Stimulated activated CD4-positive, alpha-beta T cell treated with anti-CD3 and anti-CD28 coated beads, TNF-alpha, amount 100 ng/mL, for 48 hours (primary cell): ENCODE measurements at places on chromosomes 6 and 20.

- no peak for DNase-seq
These were observed 13.6 kb downstream of the HEBP2 start for GRCh38 chr6:138417493-138418117.

GRCh38 chr20:20395903-20396568 lies 28.1 kb downstream of the INSM1 start:
- DNase-seq = no peak

GRCh38 chr20:62481425-62482145 lies 5.8 kb upstream of the GATA5 start:
- DNase-seq = no peak

GRCh38 chr6:132505158-132505557 lies 7.8 kb downstream of the STX7 start:
- no peak for DNase-seq

- no peak for DNase-seq
These were observed 108.6 kb upstream of the DUSP22 start for GRCh38 chr6:183668-184067.

- no peak for DNase-seq
These were observed 29.9 kb downstream of the RAB44 start for GRCh38 chr6:36727505-36728021.

GRCh38 chr6:52736145-52736544 lies 27.1 kb downstream of the GSTA2 start:
- DNase-seq = no peak
